ENCODE measurements at places on chromosomes 7 and 10.

- no peak for DNase-seq
These were observed 103.9 kb upstream of the TNS3 start for GRCh38 chr7:47685712-47686376.

DNA sequence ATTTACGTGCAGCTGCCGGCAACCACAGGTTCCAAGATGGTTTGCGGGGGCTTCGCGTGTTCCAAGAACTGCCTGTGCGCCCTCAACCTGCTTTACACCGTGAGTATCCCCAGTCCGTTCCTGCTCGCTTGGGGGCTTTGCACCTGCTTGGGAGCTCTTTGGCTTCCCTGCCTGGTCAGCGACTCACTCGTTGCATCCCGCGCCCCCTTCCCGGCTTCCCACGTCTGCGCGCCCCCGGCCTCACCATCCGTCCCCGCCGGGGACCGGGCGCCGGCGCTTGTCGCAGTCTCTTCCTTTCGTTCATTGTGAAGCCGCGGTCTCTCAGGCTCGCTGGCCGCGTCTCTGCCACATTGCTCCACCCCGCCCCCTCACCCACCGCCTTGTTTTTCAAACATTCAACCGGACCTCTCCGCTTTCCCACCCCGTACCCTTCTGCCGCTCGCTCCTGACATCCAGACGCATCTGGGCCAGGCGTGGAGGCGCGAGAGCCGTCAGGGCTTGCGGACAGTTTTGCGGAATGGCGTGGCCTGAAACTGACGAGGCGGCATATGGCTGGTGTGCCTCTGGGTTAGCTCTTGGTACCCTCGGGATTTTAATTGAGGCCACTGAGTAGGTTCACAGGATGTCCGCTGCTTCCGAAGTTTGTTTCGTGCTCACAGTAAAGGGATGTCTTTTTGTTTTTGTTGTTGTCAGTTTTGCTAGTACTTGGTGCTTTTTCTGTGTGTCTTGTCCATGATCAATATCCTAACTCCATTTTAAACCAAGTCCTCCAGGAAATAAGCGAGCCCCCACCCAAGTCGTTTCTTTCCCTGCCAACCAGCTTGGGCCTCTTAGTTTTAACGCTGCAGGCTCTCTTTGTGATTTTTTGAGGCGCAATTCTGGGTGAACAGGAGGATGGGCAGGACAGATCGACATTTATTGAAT is 639 bp downstream of the TSPAN13 start:
- DNase-seq, result no peak

DNA sequence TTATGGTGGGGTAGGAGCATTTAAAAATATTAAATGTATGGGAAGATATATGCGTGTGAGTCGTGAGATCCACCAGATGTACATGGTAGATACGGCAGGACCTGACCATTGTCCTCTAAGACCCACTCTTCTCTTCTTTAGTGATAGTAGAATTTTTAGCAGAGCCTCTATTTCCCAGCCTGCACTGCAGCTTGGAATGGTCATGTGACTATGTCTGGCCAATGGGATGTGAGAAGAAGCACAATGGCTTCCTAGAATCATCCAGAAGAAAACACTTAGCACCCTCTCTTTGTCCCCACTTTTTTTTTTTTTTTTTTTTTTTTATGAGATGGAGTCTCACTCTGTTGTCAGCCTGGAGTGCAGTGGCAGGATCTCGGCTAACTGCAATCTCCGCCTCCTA is 86.6 kb upstream of the CYTH3 start:
- no peak for DNase-seq

GRCh38 chr10:116720241-116720643 is 22.1 kb downstream of the HSPA12A start:
- DNase-seq, result no peak

- no peak for DNase-seq
These were observed 626 bp downstream of the PRPF18 start for GRCh38 chr10:13587391-13587790.

GRCh38 chr10:76251841-76252671 is 820.6 kb downstream of the LRMDA start:
- no peak for DNase-seq

DNA sequence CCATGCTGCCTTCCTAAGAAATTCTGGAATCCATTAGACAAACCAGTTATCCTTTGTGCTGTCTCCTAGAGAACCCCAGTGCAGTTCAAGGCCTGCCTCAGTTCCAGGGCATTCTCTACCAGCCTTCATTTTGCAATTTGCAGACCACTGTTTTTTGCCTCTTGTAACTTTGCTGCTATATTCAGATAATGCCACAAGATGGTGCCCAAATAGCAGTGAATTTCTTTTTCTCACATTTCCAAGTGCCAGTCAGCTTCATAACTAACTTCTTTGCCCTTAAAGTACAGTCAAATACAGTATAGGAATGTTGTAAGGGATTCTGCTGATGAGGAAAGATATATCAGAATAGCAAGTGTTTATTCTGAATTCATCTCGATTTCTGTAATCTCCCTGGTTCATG is 25.2 kb downstream of the LOXL4 start:
- DNase-seq, result no peak

DNA sequence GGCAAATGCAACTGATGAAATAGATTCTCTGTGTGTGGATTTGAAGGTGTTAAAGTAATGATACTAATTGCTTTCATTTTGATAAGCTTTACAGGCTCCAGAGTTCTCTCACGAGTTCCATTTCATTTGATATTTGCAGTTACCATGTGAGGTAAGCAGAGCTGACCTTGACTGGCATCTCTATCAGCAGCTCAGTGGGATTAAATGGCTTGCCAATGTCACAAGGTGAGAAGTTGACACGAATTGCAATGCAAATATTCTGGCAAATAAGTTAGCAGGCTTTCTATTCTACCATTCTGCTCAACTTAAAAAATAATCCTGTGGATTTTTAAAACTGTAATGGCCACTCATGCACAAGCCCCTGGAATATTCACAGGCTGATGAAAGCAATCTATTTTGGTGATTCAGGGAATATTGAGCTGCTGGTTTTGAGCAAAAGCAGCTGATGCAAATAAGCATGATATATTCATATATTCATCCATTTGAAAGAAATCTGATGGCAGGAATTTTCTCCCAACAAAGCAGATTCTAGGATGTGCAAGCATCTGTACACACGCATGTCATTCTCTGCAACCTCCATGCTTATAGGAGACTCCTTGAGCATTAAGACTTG is 64.5 kb upstream of the ANKRD1 start:
- no peak for DNase-seq

DNA sequence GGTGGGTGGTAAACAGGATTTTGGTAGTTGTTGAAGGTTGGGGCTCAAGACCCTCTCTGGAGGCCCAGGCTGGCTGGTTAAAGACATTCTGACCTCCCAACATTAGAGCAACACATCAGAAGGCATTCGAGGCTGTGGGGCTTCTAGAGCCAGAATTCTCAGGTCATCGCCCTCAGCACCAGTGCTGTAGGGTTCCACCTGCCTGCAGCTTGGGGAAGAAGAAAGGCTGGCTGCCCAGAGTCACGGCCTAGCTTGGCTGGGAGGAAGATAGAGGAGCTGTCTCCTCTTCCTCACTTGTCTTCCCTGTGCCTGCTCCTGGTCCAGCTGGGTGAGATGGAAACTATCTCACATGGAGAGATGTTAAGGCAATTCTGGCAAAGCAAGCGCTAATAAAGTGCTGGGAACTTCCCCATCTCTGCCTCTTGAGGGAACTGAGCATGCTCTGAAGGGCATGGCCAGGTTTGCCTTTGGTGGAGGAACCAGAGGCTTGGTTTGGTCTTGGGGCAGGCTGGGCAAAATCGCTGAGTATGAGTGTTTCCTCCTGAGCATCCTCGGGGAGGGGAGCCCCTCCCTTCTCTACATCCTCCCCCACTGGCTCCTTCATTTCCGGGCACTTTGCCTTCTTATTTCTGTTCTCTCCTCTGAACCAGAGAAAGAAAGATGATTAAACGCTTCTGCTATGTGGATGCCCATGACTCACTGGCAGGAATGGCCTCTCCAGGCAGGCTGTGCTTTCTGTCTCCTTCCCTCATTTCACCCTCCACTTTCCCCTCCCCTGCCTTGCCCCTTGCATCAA is 509.0 kb upstream of the PODXL start:
- DNase-seq, result no peak

GRCh38 chr7:54397836-54398612 is 144.2 kb upstream of the VSTM2A start:
- DNase-seq, result no peak

DNA sequence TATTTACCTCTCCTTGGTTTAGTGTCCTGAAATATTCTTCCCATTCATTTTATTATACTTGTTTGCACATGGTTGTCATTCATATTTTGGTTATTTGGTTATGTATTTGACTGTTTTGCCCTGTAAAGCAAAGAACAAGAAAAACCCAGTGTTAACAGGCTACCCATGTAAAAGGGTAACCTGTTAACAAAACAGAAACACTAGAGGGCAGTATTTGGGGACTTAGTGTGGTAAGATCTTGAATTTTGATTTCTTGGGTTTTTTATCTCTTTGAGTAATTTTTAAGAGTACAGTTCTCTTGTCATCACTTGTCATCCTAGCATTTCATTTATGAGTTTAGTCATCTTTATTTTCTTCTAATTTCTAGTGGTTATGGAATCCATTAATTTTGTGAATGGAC is 51.3 kb downstream of the POLL start:
- DNase-seq, result no peak

DNA sequence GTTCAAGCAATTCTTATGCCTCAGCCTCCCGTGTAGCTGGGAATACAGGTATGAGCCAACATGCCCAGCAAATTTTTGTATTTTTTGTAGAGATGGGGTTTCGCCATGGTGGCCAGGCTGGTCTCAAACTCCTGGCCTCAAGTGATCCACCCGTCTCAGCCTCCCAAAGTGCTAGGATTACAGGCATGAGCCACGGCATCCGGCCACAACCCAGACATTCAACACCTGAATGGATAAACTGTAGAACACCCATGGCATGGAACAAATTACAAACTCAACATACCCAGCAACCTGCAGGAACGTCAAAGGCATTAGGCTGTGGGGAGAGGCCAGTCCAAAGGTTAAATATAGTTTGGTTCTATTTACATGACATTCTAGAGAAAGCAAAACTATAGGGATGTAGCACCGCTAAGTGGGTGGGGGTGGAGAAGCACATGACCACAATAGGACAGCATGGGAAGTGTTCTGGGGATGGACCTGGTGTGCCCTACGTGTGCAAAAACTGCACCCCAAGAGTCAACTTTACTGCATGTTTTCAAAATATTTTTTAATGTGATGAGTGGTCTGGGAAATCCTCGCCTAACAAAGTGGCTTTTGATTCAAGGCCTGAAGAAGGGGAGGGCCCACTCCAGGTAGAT is 6.5 kb upstream of the PGAM2 start:
- DNase-seq, result no peak

GRCh38 chr10:88256013-88256680 is 327.0 kb downstream of the RNLS start:
- DNase-seq, result no peak

DNA sequence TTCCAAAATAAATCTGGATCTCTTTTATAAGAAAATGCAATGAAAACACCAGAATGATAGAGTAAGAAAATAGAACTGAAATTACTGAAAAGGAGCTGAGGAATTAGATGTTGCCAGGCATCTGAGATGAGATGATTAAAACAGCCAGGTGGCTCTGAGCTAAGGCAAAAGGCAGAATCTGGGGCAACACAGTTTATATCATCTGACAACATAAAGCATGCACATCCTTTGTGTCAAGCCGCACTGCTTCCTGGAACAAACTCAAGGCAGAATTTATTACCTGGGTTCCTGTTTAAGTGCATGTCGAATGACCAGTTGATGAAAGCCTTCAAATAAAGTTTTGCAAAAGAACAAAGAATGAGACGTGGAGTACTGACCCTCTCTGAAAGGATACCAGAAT is 247.0 kb downstream of the SNX10 start:
- DNase-seq, result no peak

DNA sequence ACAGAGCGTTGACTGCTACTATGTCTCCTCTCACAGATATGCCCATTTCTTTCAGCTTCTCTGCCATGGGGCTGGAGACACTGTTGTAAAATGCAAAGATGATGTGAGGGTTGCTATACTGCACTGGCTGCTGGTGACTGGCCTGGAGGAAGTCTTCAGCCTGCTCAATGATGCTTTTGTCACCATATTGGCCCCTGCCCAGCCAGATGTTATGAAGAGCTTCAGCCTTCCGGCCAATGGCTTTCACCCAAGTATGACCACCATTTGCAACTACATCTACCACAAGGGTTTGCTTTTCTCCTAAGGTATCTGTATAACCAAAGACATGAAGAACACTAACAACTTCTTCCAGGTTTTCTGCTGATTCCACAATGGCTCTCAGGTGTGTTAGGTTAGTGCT is 1.6 kb downstream of the C7orf25 start:
- no peak for DNase-seq

- no peak for DNase-seq
These were observed 1.5 kb downstream of the IRF5 start for GRCh38 chr7:128939075-128939860.

DNA sequence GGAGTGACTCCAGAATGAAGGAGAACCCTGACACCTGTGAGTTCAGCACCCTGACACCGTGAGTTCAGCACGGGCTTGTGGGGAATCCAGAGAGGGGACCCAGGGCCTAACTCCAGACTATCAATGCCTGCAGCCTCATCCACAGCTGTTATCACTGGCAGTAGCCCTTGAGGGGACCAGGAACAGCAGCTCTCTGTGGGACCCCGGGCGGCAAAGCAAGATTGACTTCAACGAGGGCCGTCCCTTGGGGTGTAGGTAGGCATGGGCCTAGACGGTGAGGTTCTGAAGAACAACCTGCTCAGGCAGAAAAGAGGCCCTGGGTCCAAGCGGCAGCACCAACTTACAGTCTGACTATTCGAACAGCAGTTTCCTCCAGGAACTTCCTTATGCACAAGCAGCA is 8.9 kb downstream of the GRID1 start:
- no peak for DNase-seq

DNA sequence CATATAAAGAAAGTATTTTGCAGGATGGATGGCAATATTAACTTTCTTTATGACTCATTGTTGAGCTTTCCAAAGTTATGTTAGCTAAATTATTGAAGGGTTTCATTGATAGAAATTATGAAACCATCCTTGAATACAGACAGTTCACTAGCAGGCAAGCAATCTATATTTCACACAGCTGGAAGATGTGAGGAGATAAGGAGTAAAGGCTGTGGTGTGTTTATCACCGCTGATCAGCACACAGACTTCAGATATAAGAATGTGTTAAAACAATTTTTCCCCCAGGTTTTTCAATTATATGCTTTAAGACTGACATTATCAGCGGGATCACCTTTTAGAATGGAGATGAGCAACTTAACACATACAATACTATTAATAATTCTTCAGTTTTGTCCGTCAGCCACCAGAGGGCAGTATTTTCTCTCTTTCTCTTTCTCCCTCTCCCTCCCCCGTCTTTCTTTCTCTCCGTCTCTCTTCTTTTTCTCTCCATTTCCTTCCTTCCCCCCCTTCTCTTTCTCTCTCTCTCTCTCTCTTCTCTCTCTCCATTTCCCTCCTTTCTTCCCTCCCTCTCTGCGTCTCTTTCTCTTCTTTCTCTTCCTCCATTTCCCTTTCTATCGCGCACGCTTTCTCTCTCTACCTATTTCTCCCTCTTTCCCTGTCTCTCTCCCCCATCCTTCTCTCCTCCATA is 62.9 kb upstream of the FAM171A1 start:
- no peak for DNase-seq

- DNase-seq, result no peak
These were observed 61.3 kb downstream of the COL13A1 start for GRCh38 chr10:69862882-69863530.

GRCh38 chr10:43926371-43926770 is 277.7 kb upstream of the ZNF32 start:
- no peak for DNase-seq
